ENCODE measurements at places on chromosomes 5 and 9.

DNA sequence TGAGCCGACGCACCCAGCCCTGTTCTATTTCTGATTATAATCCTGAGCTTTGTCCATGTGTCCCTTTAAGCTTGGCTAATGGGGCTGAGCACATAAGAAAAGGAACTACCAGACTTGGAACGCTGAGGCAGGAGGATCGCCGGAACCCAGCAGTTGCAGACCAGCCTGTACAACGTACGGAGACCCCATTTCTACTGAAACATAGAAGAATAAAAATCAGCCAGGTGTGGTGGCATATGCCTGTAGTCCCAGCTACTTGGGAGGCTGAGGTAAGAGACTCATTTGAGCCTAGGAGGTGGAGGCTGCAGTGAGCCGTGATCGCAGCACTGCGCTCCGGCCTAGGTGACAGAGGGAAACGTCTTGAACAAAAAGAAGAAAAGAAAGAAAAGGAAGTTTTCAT, 22.3 kb downstream of the TRIM7 start:
- no peak for DNase-seq

- DNase-seq = no peak
Observed at GRCh38 chr5:1133510-1134201, 21.8 kb upstream of the SLC12A7 start.

DNA sequence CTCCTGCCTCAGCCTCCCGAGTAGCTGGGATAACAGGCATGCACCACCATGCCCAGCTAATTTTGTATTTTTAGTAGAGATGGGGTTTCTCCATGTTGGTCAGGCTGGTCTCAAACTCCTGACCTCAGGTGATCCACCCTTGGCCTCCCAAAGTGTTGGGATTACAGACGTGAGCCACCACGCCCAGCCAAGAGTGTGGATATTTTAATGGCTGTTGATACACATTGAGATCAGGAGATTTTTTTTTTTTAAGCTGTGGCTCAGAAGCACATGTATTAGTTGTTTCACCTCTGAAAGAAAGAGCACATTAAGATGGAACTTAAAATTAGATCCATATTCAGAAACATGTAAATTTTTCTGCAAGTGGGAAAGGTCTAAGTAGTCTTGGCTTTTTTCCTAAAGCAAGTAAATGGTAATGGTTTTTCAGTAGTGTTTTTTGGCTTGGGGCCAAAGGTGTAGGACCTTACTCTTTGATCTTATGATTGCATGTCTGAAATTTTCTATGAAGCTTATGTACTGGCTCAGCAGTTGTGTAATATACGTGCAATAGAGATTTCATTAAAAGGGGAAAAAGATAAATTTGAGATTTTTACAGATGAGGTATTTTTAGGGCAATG, 9.9 kb downstream of the RBM27 start:
- no peak for DNase-seq

DNA sequence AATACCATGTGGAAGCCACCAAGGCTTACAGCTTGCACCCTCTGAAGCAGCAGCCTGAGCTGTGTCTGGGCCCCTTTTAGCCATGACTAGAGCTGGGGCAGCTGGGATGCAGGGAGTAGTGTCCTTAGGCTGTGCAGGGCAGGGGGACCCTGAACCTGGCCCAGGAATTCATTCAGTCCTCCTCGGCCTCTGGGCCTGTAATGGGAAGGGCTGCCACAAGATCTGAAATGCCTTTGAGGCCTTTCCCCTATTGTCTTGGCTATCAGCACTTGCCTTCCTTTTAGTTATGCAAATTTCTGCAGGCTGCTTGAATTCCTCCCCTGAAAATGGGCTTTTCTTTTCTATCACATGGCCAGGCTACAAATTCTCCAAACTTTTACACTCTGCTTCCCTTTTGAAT, 9.0 kb downstream of the GPR150 start:
- DNase-seq = no peak

DNA sequence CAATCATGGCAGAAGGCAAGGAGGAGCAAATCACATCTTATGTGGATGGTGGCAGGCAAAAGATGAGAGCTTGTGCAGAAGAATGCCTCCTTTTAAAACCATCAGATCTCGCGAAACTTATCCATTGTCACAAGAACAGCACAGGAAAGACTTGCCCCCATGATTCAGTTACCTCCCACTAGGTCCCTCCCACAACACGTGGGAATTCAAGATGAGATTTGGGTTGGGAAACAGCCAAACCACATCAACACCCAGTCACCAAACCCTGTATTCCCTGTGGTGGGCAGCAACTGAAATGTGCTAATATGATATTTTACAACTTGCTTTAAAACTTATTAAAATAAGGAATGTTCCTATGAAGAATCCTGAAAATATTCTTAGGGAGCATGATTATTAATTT, 54.2 kb downstream of the RASGRF2 start:
- no peak for DNase-seq

- DNase-seq = no peak
Observed at GRCh38 chr9:135517407-135517822, 3.8 kb upstream of the LCN1 start.

GRCh38 chr5:131226899-131227298, 37.0 kb upstream of the CDC42SE2 start:
- DNase-seq = no peak

DNA sequence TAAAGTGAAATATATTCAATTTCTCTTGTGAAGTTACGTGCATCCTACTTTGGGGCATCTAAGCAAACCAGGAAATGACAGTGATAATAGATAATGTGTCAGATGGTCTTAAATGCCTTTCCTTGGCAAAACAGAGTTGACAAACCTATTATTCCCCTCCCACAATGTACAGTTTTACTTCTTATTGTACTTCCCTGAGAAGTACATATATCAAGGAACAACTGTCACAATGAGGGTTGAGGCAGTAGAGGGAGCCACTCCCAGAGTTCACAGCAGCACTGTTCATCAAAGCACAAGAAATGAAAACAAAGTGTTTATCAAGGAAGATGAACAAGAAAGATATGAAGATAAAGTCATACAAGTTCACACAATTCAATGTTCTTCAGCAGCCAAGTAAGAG, 41.1 kb downstream of the ELAVL2 start:
- no peak for DNase-seq

- DNase-seq = no peak
Observed at GRCh38 chr9:86722706-86723075, 224.6 kb downstream of the GAS1 start.

DNA sequence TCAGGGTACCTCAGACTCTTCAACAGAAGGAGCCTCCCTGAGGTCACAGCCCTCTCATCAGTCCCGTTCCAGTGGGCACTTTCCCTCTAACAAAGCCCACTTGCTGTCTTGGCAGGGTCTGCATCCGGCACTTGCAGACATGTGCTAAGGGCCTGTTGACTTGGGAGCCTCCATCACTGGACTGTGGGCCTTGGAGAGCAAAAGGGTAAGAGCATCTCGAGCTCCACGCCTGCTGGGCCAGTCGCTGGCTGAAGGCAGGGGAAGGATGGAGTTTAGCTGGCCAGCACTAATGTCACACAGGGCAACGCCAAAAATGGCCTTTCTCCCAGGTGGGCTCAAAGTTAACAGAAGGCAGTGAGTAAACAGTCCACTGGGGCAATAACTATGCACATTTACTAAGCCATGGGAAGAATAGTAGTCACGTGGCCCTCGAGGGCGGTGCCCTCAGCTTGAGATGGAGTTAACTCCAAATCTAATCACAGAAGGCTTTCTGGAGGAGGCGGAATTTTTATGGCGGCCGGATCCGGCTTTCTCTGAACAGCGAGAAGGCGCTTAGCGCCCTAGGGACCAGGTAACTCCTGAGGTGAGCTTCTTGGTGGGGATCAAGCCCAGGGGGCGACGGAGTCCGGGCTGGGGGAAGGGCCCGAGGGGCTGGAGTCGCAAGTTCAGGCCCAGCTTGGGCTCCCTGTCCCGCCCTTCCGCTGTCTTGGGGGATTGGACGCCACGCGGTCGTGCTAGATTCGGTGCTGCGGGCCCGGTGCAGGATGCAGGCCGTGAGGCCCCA, 2.0 kb upstream of the NSD1 start:
- no peak for DNase-seq

- no peak for DNase-seq
Observed at GRCh38 chr5:137627706-137628105, 108.2 kb downstream of the KLHL3 start.

DNA sequence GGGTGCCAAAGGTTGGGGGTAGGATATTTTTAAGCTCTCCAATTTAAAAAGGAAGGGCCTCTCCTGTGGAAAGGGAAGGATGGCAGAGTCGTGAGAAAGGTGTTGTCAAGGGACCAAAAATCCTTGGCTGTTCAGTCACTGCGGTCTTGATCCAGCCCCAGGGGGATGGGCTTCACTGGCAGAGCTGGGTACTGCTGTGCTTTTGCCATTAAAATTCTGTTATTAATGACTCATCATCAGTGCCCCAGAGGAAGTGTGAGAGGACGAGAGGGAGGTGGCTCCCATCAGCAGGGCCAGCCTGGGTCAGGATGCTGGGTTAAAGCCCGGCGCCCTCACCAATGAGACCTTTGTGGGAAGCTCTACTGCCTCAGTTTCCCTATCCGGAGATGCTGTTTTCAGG, 16.7 kb downstream of the PCDH12 start:
- no peak for DNase-seq

- DNase-seq = no peak
Observed at GRCh38 chr5:35803191-35803651, 53.5 kb upstream of the IL7R start.

GRCh38 chr5:133276171-133276570, 224.4 kb downstream of the HSPA4 start:
- DNase-seq = no peak

DNA sequence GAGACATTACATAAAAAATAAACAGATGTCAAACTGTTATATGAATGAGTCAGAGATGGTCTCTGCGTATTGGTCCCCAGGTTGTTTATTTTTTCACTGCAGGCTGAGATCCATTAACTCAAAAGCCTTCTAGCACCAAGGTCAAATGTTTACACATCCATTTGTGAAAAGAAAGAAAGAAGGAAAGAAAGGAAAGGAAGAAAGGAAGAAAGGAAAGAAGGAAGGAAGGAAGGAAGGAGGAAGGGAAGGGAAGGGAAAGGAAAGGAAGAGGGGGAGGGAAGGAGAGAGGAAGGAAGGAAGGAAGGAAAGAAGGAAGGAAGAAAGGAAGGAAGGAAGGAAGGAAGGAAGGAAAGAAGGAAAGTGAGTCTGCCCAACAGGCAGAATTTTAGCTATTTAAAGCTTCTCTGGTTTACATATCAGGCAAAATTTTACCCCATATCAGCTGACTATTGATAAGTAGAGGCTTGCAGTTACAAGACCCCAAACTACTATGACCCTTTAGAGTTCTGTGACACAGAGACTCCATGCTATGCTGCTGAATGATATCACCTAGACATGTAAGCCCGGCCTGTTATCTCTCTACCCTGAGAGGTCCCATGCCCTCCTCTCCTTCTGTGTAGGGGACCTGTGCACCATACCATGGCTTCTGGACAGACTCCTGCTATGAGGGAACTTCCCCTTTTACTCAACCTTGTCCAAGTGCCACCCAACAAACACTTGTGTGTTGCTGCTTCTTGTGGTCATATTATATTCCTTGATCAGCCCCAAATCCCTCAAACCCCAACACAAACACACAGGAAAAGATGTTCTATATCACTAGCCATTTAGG, 59.0 kb downstream of the DRD1 start:
- DNase-seq = no peak

GRCh38 chr5:75053304-75054133, 1.2 kb upstream of the GCNT4 start:
- DNase-seq = no peak

- no peak for DNase-seq
Observed at GRCh38 chr5:141917760-141918159, 5.9 kb upstream of the DELE1 start.

GRCh38 chr5:133926489-133927299, 41.7 kb downstream of the C5orf15 start:
- DNase-seq = no peak

DNA sequence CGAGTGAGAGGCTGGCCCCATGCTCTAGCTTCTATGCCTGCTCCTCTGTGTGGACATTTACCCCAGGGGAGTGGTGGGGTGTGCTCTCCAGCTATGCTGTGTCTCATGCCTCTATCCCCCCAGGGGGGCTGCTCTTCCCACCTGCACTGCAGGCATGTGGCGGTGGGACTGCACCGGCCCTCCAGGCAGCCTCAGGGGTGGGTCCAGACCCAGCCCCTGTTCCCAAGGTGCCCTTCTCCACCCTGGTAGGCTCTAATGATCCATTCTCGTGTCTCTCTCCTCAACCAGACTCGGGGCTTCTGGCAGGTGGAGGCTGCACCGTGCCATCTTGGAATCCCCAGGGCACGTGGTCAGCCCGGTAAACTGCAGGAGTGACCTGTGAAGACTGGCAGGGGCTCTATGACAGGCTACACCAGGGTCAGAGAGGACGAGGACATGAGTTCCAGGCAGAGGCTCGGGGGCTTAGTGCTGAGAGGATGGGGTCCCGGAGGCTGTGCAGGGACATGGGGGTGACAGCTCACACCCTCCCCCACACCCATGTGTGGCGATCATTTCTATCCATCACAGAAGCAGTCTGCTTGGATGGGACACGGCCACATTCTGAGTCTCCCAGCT, 22.7 kb upstream of the COL5A1 start:
- DNase-seq = no peak

GRCh38 chr9:92769286-92769685, 4.7 kb upstream of the BICD2 start:
- DNase-seq = no peak

- DNase-seq = no peak
Observed at GRCh38 chr5:171899792-171900191, 106.6 kb downstream of the FBXW11 start.

DNA sequence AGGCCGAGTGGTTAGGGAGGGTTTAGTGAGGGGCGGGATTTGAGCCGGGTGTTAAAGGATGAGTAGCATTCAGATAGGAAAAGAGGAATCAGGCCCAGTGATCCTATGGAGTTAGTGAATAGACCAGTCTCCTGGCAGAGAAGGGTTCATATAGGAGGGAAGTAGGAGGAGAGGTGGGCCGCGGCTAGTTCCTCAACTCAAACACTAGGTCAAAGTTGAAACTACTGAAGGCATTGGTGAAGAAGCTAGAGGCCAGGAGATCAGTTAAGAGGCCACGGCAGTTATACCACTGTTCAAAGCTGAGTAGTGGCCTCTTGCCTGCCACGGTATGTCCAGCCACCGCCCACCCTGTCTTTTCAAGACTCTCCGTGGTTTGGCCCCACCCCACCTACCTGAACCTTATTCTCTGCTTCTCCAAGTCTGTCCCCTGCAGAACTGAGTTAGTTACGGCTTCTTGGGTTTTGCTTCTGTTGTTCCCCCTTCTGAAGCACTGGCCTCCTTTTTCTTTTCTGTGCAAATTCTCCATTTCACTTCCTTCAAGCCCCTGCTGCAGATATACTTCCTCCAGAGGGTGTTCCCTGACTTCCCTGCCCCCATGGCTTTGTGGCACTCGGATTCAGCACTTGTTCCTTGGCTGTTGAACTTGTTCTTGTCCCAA, 1.8 kb downstream of the ZBTB34 start:
- no peak for DNase-seq

- DNase-seq = no peak
Observed at GRCh38 chr5:56974241-56974640, 22.3 kb upstream of the MIER3 start.

Data from stimulated activated CD4-positive, alpha-beta T cell treated with anti-CD3 and anti-CD28 coated beads, Interleukin-1b, Interleukin-23, amount 100 ng/mL, for 1 hour (primary cell).